ENCODE measurements at places on chromosomes 16 and 17. TPM values are rescaled to one million over a fixed set of nuclear protein-coding genes. Genes with fewer than 3 reads are reported as not detected.

C16orf96 gene
- 0.30 TPM for polyA plus RNA-seq

MYCBPAP gene
- polyA plus RNA-seq, result 1.1 TPM

KRT12 gene
- polyA plus RNA-seq, result not detected

CEP131 gene
- 22.5 TPM for polyA plus RNA-seq

MMP25 gene
- 1.6 TPM for polyA plus RNA-seq

HSD11B2 gene
- polyA plus RNA-seq, result 7.7 TPM

GRCh38 chr17:78680436-78680835 lies 101.6 kb downstream of the CYTH1 start:
- H3K36me3 ChIP-seq, result peaks cover 42% of the 10 kb centered on the region
- no peak overlapping the region for H3K4me3 ChIP-seq
- H3K27me3 ChIP-seq, result no peaks in the 10 kb centered on the region
- H3K27ac ChIP-seq, result no peak overlapping the region
- DNase-seq, result no peak

GRCh38 chr16:10200637-10201586 lies 18.7 kb upstream of the GRIN2A start:
- H3K4me1 ChIP-seq, result no peaks in the 10 kb centered on the region
- H3K36me3 ChIP-seq, result no peaks in the 10 kb centered on the region
- H3K27ac ChIP-seq, result no peak overlapping the region
- no peaks in the 10 kb centered on the region for H3K27me3 ChIP-seq

GRCh38 chr16:27374804-27375425 lies 27.1 kb upstream of the IL21R start:
- H3K36me3 ChIP-seq, result no peaks in the 10 kb centered on the region
- H3K27me3 ChIP-seq, result no peaks in the 10 kb centered on the region
- H3K27ac ChIP-seq, result no peak overlapping the region
- no peak overlapping the region for H3K4me3 ChIP-seq
- H3K4me1 ChIP-seq, result no peaks in the 10 kb centered on the region

- H3K27me3 ChIP-seq, result no peaks in the 10 kb centered on the region
- no peak overlapping the region for H3K27ac ChIP-seq
- H3K36me3 ChIP-seq, result no peaks in the 10 kb centered on the region
- DNase-seq, result no peak
- H3K4me3 ChIP-seq, result no peak overlapping the region
- no peaks in the 10 kb centered on the region for H3K4me1 ChIP-seq
These were observed 21.0 kb upstream of the HERPUD1 start for GRCh38 chr16:56910654-56911539.

Data from pancreas (tissue), 10 donors.